ENCODE measurements at places on chromosomes 12 and 14.

- DNase-seq, result no peak
These were observed 56.7 kb downstream of the TTC7B start for GRCh38 chr14:90759370-90760077.

DNA sequence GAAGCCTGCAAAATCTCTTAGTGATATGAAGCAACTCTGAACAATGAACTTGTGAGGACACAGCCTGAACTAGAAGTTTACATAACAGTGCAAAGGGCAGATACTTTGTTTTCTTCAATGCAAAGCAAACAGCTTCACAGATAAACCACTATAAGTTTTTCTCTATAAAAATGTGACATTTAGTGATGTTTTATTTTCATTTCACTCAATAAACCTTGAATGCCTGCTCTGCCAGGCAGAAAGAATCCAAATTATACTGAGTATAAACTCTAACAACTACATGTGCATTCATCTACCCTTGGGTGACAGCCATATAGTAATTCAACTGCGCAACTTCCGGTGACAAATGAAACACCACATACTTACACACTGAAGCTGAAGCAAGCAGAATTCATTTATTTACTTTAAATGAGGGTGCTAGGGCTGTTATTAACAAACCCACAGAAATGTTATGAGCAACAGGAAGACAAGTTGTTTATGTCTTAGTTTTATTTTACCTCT is 10.3 kb downstream of the DCP1B start:
- DNase-seq, result no peak

DNA sequence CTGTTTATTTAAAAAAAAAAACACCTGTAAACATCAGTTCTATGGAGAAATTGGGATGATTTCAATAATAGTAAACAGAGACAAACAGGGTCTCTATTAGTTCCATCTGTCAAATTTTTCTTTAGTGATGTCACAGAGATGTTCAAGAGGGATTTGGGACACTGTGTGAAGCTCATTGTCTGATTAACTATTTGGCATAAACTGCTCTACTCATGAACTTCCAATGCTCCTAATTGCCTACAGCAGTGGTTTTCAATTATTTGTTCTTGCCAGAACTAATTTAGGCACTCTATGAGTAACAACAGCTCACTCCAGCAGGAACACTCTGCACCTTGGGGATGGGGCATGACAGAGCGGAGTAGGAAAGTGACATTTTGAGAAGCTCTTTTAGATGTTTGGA is 250.1 kb upstream of the PRKD1 start:
- no peak for DNase-seq

DNA sequence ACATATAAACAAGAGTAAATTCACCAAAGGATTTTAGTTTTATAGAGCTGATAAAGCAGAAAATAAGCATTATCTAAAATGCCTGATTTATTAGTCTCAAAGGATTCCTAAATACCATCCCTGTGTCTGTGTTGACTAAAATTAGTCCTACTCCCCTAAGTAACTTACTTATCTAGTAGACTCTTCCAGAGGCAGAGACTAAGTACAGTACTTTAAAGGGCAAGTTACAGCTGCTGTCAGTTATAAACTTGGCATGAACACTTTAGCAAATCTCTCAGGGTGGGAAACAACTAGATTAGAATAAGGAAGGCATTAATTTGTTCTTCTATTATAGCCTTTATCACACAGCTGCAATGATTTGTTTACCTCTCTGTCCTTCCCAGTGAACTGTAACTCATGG is 46.0 kb downstream of the ATP2B1 start:
- DNase-seq, result no peak

DNA sequence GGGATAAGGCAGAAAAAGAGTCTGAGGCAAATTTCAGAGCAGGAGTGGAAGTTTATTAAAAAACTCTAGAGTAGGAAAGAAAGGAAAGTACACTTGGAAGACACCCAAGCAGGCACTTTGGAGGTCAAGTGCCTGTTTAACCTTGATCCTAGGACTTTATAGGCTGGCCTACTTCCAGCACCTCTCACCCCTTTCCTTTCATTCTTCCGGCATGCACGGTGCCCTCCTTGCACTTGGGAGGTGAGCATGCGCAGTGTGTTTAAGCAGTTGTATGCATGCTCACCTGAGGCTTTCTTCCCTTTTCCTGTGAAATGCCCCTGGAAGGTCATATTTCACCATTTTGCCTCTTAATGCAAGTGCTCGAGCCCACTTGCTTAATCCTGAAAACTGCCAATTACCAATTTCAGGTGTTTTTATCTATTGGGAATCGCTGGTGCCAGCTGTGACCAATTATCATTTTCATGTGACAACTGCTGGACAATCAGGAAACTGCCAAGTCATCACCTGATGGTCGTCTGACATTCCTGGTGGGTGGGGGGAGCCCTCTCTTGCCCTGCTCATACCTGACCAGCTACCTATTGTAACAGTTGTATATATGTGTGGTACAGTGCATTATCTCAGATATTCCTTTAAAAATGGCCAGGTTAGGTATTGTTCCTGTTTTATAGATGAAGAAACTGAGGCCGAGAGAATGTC is 53.5 kb downstream of the SUDS3 start:
- DNase-seq, result no peak

GRCh38 chr14:101972126-101972866 is 7.9 kb downstream of the DYNC1H1 start:
- DNase-seq, result no peak

- no peak for DNase-seq
These were observed 108.9 kb upstream of the PLEKHG7 start for GRCh38 chr12:92593734-92594402.

DNA sequence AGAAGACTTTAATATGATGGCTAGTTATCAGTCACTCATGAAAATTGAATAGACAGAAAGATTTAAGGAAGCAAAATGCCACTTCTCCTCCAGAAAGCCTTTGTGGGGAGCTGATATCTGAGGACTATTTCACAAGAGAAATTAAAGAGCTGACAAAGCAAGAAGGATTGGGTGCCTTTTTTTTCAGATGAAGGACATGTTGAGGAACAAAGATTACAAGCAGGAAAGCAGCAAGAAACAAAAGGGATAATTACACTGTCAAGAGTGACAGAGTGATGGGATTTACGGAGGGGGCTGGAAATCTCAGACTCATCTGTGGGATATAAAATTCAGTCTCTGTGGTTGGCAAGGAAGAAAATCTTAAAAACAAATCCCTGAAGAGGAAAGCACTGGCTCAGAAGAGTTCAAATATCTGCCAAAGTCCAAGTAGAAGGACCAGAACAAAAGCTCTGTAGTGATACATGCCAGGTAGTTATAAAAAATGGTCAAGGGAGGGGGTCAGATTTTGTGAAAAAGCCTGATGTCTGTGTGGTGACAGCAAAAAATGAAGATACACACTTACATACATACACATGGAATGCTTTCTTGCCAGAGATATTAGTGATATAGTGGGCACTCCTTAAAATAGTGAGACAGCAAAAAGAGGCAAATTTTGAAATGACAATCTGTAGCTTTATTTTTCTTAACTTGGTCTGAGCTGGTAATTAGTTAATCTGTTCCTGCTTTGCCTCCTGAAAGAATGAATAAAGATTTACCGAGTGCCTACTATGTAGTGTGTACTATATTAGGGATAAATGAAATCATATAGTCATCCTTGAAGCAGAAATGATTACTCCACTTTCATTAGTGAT is 62.9 kb downstream of the EPS8 start:
- no peak for DNase-seq

Measured in NCI-H1930 (cell line).